ENCODE measurements at places on chromosomes 11 and 22. TPM values are rescaled to one million over a fixed set of nuclear protein-coding genes. Genes with fewer than 3 reads are reported as not detected.

DNA sequence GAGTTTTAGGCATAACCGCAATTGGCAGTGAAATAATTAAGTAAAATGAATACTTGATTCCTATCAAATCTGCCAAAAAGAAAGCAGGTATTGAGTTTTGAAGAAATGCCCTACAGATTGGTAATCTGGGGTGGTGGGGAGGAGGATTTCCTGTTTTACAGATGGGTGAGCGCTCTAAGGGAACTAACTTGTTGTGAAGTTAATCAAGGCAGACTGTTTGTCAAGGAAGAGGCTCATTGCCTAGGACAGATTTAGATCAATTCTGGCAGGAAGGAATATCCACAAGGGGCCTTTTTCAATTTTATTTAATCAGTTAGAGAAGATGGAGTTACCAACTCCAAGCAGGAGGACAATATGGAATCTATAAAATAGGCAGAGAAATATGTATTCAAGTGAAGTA, 271.5 kb upstream of the CCDC90B start:
- DNase-seq: no peak
- H3K27me3 ChIP-seq: no peaks in the 10 kb centered on the region
- H3K27ac ChIP-seq: no peak overlapping the region
- no peaks in the 10 kb centered on the region for H3K36me3 ChIP-seq
- no peaks in the 10 kb centered on the region for H3K4me1 ChIP-seq
- H3K4me3 ChIP-seq: no peak overlapping the region

- H3K4me3 ChIP-seq: no peak overlapping the region
- no peaks in the 10 kb centered on the region for H3K27me3 ChIP-seq
- H3K4me1 ChIP-seq: no peaks in the 10 kb centered on the region
- no peak overlapping the region for H3K27ac ChIP-seq
- peaks cover 52% of the 10 kb centered on the region for H3K36me3 ChIP-seq
- DNase-seq: no peak
Observed at GRCh38 chr11:62889484-62890437, 9.1 kb downstream of the SLC3A2 start.

DNA sequence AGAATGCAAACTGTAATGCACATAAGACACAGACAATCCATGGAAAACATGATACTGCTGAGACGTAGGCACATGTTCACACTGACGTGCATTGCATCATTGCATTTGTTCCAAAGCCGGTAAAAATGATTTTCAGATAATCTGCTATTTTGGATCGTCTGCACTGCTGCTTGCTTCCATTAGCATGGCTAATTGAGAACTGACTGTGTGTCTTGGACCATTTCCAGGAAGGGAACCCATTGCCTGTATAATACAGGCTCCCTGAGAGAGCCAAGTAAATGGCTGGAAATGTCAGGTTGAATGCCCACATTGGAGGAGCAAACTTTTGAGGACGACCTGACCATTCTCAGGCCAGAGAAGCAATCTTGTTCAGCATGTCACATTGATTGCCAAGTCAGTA, 304.8 kb downstream of the ST3GAL4 start:
- H3K27me3 ChIP-seq: peaks cover 2% of the 10 kb centered on the region
- no peak for DNase-seq
- H3K36me3 ChIP-seq: peaks cover 1% of the 10 kb centered on the region
- H3K4me1 ChIP-seq: no peaks in the 10 kb centered on the region

GRCh38 chr11:44747316-44747715, 20.6 kb downstream of the TSPAN18 start:
- H3K36me3 ChIP-seq: 0 out of 2 replicates have a peak, but pooled peaks cover 2% of the 10 kb centered on the region
- peaks cover 3% of the 10 kb centered on the region for H3K27me3 ChIP-seq
- H3K27ac ChIP-seq: no peak overlapping the region
- peak; percentile 3 for DNase-seq

DNA sequence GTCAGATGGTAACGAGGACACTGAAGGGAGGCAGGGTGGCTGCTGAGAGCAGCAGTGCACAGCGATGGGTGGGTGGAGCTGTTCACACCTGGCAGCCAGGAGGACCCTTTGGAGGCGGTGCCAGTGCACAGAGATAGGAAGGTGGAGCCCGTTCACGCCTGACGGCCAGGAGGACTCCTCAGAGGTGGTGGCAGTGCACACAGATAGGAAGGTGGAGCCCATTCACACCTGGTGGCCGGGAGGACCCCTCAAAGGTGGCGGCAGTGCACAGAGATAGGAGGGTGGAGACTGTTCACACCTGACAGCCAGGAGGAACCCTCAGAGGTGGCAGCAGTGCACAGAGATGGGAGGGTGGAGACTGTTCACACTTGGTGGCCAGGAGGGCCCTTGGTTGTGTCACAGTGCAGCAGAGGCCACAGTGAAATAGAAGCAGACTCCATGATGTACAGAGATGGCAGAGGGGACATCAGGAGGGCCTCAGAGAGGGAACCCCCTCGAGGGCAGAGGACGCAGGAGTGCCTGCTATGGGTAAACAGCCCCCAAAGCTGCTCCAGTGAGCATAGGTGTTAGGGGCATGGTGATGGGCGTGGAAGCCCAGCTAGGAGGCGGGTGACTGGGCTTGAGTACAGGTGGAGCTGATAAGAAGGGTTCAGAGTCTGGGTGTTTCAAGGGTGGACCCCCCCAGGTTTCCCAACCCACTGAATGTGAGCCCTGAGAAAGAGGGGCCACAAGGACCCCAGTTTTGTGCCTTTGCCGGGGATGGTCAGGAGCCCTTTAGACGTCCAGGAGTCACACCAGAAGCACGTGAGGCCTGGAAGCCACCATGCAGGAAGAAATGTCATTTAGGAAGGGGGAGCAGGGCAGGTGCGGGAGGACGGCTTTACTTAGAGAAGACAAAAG, 566.7 kb downstream of the BRD1 start:
- H3K36me3 ChIP-seq: no peaks in the 10 kb centered on the region
- DNase-seq: no peak
- H3K4me3 ChIP-seq: no peak overlapping the region
- H3K27me3 ChIP-seq: no peaks in the 10 kb centered on the region
- no peaks in the 10 kb centered on the region for H3K4me1 ChIP-seq

DNA sequence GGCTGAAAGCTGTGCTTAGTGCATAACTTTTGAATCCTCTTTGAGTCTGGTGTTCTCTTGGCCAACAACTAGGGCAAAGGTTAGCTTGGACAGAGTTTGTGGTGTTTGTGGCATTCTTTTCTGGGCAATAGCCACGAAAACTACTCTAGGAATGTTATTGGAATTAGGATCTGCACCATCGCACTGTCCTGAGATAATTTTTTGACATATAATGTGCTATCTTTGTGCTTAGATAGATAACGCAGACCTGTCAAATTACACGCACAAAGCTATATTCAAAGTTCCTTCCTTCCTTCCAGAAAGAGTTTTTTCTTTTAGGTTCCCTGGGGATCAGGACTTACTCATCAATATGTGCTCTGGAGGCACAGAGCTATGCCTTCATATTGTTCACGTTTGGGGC, 166.8 kb upstream of the MTMR2 start:
- H3K4me3 ChIP-seq: no peak overlapping the region
- H3K27me3 ChIP-seq: no peaks in the 10 kb centered on the region
- 0 out of 2 replicates have a peak, but pooled peaks cover 1% of the 10 kb centered on the region for H3K4me1 ChIP-seq

GRCh38 chr22:50082961-50083461, 2.2 kb downstream of the MLC1 start:
- H3K4me3 ChIP-seq: no peak overlapping the region
- H3K27ac ChIP-seq: no peak overlapping the region
- H3K36me3 ChIP-seq: no peaks in the 10 kb centered on the region
- H3K27me3 ChIP-seq: 0 out of 2 replicates have a peak, but pooled peaks cover 2% of the 10 kb centered on the region
- H3K4me1 ChIP-seq: no peaks in the 10 kb centered on the region

CALCA gene
- 0.29 TPM for total RNA-seq

SPON1 gene
- 0.22 TPM for total RNA-seq

LAYN gene
- 3.1 TPM for total RNA-seq

DTX4 gene
- 13.0 TPM for total RNA-seq

Data from H9 (cell line).